ENCODE measurements at places on chromosomes 4 and X.

- no peak for DNase-seq
Measured at GRCh38 chr4:107561481-107561880, 158.6 kb downstream of the PAPSS1 start.

DNA sequence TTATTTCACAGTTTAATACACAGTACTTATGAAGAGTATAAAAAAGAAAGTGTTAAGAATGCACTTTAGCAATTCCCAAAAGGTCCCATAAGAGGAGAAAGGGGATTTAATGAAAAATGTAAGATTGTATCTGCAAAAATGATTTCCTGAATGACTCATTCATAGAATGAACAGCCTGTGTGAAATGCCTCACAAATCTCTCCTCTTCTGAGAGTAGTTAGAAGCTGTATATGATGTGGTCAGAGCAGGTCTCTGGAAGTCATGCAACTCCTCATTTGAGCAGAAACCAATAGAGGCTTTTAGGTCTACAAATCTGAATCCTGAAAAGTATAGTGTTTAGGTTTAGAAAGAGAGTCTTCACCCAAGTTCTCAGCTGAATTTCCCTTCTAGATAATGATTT lies 381.3 kb upstream of the INTU start:
- no peak for DNase-seq

DNA sequence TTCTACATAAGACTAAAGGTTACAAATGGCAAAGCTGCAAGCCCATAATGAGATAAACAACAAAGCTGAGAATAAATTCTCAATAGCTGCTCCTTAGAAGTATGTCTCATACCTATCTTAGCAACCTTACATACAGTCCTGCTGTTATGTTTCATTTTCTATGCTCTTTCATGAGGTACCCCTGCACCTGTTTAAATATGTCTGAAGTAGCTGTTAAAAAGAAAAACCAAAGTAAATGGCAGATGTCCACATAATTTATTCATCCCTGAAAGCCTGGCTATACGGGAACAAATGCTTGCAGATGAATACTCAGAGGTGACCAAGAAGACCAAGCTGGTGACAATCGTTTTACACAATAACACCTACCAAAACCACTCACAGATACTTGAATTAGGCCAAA lies 22.5 kb downstream of the PPA2 start:
- DNase-seq, result no peak

DNA sequence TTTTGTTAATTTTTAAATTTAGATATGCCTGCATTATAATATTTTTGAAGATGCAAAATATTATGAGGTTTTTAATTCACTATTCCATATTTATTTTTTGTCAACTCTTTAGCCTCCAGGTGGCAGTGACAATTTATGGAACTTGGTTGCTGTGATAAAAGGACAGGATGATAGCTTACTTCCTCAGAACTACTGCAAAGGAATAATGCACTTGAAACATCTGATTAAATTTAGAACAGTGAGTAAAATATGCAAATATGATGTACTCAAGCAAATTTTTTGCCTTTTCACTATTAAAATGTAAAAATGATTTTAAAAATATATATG lies 45.1 kb downstream of the SPATA4 start:
- no peak for DNase-seq

- DNase-seq, result no peak
Measured at GRCh38 chrX:131845771-131846170, 177.3 kb upstream of the STK26 start.

- DNase-seq, result no peak
Measured at GRCh38 chr4:184392748-184393559, 81.4 kb downstream of the IRF2 start.

DNA sequence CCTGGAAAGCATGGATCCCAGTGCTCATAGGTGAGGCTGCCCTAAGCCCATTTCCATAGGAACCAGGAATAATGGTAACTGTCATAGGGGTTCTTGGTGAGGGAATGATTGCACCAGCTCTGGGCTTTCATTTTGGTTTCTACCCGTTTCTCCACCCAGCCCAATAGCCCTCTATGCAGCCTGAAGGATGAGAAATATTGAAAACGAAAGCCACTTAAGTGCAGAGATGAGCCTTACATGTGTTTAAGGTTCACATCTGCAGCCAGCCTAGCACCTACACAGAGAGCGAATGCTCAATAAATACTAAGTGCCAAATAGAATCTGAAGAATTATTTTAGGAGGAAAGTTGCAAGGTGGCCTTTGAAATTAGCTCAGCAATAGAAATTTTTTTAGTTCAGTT lies 60.4 kb downstream of the MCF2 start:
- no peak for DNase-seq

- DNase-seq, result no peak
Measured at GRCh38 chrX:47831788-47832187, 4.9 kb upstream of the ZNF81 start.

GRCh38 chrX:109914114-109914849 lies 88.6 kb upstream of the TMEM164 start:
- DNase-seq, result no peak

Data from mucosa of gallbladder (tissue), 1 donor.